Cardiac fibroblast (primary cell): ENCODE measurements at places on chromosomes 13 and 19.

- no peak for DNase-seq
Observed at GRCh38 chr19:30284885-30285284, 87.3 kb upstream of the ZNF536 start.

DNA sequence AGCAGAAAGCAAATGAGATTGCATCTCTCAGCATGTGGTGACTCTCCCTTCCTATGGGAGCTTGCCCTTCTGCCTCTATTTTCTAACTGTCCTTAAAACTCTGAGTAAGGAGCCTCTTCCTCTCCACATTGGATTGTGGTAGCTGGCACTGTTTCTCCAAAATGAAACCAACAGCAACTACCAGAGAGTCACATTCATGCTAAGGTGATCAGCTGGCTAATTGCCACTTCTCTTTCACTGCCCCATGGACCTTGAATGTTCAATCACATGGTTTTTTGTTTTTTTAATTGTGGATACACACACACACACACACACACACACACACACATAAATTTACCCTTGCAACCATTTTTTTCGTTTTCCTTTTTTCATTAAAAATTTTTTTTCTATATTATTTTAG lies 154.7 kb upstream of the TSC22D1 start:
- DNase-seq: no peak

- DNase-seq: peak; percentile 90
Observed at GRCh38 chr13:74443631-74444030, 309.4 kb upstream of the KLF12 start.

DNA sequence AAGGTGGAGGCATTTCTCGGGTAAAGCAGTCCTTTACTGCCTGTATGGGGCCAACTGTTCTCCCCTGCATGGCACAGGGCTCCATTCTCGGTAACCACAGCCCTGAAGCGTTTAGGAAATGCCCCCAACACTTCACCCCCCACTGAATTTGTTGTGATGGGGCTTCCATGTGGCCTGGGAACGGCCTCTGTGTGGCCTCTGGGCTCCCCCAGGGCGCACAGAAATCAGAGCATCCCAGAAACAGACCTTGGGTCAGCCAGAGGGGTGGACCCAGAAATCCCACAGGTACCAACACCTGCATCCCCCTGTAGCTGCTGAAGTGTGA lies 153.7 kb upstream of the VSTM2B start:
- no peak for DNase-seq

DNA sequence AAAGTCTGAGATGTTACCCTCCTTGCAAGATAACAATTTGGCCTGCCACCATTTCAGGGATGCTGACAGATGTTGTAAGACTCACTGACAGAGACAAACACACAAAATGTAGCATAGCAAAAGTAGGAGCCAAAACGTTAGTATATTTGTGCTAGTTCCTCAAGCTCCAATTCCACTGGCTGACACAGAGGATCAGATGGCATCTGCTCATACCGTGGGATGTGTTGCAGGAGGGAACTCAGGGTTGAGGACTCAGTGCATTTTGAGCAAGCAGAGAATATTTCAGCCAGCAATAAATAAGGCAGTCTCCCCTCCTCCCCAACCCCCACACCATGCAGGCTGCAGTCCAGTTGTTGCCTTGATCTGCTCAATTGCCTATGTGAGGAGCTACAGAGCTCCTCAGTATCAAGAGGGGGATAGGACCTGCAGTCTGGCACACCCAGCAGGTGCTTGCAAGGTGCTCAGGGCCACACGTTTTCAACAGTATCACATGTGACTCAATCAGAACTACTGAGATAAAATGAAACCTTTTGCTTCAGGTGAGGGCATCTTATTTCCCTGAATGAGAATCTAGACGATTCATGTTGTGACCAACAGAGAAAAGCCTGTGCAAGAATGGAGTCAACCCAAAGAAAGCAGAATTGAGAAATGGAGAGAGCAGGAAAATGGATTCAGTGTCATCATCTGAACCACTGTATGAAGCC lies 23.6 kb upstream of the LRCH1 start:
- DNase-seq: no peak

GRCh38 chr13:59279028-59279427 lies 884.7 kb downstream of the DIAPH3 start:
- no peak for DNase-seq

DNA sequence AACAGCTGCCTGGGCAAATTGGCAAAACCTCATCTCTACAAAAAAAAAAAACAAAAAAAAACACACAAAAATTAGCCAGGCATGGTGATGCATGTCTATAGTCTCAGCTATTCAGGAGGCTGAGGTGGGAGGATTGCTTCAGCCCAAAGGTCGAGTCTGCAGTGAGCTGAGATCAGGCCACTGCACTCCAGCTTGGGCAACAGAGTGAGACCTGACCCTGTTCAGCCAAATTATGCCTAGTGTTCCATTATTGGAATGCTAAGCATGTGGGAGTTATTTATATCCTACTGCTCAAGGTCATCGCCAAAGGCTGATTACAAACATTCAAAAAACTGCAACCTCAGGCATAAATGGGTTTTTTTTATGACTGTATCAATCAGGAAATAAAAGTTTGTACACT lies 1251.0 kb upstream of the PCDH9 start:
- no peak for DNase-seq

DNA sequence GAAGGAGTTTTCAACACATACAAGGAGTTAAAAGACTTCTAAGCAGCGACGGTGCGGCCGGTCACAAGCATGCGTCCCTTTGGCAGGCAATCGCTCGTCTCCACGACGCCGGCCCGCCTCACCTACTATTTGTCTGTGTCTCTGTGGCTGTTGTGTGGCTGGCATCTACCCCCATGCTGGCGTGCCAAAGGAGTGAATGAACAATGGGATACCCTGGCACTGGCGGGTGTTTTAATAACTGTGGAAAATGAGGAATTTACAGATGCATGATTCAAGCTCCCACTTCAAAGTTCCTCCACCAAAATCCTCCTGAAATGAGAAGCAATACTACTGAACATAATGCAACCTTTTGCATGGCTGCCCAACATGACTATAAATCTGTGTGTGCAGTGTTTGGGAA lies 176.6 kb downstream of the KLF5 start:
- DNase-seq: no peak

- DNase-seq: peak; percentile 71
Observed at GRCh38 chr13:51818781-51819511, 15.0 kb upstream of the DHRS12 start.

- DNase-seq: peak; percentile 12
Observed at GRCh38 chr13:52851137-52851962, 2.9 kb upstream of the PCDH8 start.

DNA sequence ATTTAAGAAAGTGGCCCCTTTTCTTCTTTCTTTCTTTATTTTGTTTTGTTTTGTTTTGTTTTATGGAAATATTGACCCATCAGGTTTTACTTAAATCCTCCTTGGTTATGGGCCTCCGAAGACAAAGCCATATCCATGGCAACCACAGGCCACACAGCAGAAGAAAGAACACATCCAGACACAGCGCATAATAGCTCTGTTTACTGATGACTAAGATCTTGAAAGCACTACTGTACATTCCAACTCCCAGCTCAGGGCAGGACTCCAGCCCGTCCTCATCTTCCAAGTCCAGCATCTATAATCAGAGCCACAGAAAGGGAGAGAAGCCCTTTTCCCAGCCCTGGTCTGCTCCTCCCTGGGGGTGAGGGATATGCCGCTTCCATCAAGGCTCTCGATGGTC lies 84.3 kb downstream of the NUFIP1 start:
- peak; percentile 98 for DNase-seq
